ENCODE measurements at places on chromosomes 4 and X. TPM values are rescaled to one million over a fixed set of nuclear protein-coding genes. Genes with fewer than 3 reads are reported as not detected.

Gene CDKL5
- 0.84 TPM for total RNA-seq

Gene CXCL11
- total RNA-seq = 1.2 TPM

Gene CT45A10
- not detected for total RNA-seq

Gene RXFP1
- total RNA-seq = not detected

Gene SLC9A7
- total RNA-seq = 22.4 TPM

Gene CDKL2
- 0.46 TPM for total RNA-seq

Gene SSX4
- total RNA-seq = not detected

Gene PTCHD1
- total RNA-seq = not detected

Data from hair follicular keratinocyte (primary cell).